ENCODE measurements at places on chromosomes 1 and 21. TPM values are rescaled to one million over a fixed set of nuclear protein-coding genes. Genes with fewer than 3 reads are reported as not detected.

DNA sequence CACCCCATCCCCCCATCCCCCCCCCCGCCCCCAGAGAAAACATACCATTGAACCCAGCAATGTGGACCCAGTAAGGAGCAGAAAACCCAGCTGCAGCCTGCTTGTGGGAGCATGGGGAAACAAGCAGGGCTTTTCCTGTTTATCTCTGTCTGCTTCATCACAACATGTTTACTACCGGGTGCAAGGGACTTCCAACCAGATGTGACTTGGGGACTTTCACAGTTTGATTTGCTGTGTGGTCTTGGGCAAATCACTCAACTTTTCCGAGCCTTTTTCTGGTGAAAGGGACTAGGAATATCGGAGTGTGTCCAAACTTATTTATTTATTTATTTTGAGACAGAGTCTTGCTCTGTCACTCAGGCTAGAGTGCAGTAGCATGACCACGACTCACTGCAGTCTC, 3.2 kb downstream of the TMCC2 start:
- no peak for DNase-seq

GRCh38 chr1:196774603-196775002, at the start of gene CFHR3:
Gene CFHR3, plus strand, starts transcription at chr1:196774840. Its CDS starts 47 bp downstream, at chr1:196774887.
- no peak for DNase-seq

DNA sequence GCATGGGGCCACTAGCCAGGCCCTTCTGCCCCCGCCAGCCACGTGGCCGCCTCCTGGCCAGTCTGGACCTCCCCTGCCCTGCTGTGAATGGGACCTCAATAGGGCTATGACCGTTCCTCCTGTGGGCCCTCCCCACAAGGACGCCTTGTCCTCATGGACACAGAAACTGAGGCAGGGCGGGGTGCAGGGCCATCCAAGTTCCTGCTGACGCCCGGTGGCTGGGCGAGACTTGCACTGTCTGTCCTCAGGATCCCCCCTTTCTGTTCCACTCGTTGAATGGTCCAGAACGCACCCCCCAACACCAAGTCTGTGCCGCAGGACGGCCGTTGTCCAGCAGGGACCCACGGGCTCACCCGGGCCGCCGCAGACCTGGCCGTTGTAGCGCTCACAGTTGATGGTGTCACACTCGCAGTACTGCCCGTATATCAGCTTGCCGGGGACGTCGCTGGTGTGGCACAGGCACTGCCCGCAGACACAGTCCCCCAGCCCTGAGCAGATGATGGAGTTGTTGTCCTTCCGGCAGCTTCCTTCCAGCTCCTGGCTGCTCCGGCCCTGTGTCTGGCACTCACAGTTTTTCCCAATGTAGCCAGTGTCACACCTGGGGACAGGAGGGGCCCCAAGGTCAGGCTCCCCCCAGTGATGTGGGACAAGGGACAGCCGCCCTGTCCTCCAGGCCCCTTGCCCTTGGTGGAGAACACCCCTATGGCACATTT, 16.3 kb upstream of the PTTG1IP start:
- DNase-seq: no peak

The URB2 gene
- 15.7 TPM for total RNA-seq

DNA sequence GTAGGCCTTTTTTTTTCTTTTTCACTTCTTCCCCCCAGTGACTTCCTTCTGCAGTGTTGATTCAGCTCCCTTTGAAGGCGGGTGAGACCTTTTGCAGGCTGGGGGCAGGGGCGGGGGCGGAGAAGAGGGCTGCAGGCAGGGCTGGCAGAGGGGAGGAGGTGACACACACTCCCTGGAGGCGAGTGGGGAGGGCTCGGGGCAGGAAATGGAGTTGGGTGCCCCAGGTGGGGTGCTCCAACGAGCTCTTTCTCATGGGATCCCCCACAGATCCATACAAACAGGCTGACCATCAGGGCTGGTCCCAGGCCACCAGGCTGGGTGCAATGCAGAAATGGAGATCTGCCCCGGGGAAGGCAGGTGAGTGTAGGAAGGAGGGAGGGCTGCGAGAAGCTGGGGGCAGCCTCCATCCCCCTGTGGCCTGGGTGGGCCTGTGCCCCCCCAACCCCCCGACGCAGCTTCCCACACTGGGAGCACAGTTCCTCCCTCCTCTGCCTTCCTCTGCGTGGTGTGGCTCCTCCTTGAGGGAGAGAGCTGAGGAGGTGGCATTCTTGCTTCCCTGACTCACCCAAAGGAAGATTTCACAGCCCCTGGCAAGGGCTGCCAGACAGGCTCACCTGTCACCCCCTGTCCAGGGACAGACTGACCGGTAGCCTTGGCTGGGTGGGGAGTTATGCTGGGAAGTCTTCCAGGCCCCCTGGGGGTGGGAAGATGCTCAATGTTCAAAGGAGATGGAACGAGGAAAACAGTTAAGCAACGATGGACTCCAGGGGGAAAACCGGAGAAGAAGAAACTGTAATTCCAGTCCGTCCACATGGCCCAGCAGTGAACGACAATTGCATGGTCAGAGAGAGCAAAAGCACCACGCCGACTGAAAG, 7.1 kb upstream of the ITGB2 start:
- DNase-seq: peak; percentile 83

- DNase-seq: no peak
These were observed 11.5 kb downstream of the KCNA2 start for GRCh38 chr1:110594456-110595352.

DNA sequence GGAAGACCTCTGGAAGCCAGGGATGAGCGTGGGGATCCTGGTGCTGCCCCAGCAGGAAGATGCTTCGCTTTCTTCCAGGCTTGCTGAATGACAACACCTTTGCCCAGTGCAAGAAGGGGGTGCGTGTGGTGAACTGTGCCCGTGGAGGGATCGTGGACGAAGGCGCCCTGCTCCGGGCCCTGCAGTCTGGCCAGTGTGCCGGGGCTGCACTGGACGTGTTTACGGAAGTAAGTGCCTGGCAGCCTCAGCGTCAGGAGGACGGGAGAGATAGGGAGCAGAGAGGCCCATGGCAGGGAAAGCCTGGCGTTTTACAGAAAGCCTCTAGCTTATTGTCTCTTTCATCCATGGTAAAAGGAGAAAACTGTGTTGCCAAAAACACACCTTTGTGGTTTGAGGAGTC, 23.5 kb downstream of the PHGDH start:
- DNase-seq: no peak

DNA sequence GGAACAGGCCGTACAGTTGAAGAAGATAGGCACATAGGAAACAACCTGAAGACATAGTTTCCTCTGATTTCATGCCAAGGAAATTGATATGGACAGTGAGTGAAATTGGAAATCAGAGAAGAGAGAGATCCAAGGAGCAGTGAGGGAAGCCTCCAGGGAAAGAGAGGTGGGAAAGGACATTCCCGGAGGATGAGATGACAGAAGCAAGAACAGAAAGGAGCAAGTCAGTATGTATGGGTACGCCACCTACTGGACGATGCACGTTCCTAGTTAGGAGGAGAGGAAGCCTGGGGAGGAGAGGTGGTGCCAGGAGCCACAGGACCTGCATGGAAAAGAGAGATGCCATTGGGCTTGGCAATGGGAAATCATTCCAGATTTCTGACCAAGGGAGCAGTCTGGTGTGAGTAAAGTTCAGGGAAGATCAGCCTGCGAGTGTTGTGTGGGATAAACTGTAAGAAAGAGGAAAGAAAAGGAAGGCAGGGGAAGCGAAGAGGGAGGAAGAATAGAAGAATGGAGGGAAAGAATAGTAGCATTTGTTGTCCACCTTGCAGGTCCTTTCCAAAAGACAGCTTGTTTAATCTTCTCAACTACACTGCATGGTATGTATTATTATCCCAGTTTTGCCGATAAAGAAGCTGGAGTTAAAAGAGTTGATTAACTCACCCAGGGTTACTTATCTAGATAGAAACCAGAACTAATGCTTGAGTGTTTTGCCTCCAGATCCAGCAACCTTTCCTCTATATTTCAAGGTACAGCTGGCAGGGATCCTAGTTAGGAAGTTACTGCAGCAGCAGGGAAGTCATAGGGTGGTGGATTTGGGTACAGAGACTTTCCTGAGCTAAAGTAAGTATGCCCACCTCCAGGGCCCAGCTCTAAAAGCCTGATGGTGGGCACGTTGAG, 27.4 kb downstream of the C1orf116 start:
- DNase-seq: peak; percentile 42

- DNase-seq: no peak
These were observed 4.6 kb downstream of the TRMT13 start for GRCh38 chr1:100137602-100138001.

DNA sequence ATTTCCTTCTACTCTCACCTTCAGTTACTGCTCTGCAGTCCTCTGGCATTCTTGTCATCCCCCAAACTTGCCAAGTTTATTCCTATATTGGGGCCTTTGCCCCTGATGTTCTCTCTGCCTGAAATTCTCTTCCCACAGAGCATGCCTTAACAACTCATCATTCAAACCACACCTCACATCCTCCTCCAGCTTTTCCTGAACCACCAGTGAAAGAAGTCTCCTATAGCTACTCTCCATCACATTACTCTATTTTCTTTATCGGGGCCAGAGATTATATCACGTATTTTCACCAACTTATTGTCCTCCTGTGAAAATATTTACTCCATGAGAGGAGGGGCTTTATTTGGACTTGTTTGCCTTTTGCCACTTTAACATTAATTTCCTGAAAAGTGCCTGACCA, 32.1 kb downstream of the EXTL2 start:
- DNase-seq: no peak

The NBPF19 gene
- total RNA-seq: 42.1 TPM

The PALMD gene
- not detected for total RNA-seq

- DNase-seq: no peak
These were observed 75.8 kb downstream of the CASZ1 start for GRCh38 chr1:10720635-10721034.

GRCh38 chr1:167938080-167938636, 1.3 kb upstream of the MPC2 start:
- no peak for DNase-seq
